RWPE1 (cell line): ENCODE measurements at places on chromosomes 2 and 18.

DNA sequence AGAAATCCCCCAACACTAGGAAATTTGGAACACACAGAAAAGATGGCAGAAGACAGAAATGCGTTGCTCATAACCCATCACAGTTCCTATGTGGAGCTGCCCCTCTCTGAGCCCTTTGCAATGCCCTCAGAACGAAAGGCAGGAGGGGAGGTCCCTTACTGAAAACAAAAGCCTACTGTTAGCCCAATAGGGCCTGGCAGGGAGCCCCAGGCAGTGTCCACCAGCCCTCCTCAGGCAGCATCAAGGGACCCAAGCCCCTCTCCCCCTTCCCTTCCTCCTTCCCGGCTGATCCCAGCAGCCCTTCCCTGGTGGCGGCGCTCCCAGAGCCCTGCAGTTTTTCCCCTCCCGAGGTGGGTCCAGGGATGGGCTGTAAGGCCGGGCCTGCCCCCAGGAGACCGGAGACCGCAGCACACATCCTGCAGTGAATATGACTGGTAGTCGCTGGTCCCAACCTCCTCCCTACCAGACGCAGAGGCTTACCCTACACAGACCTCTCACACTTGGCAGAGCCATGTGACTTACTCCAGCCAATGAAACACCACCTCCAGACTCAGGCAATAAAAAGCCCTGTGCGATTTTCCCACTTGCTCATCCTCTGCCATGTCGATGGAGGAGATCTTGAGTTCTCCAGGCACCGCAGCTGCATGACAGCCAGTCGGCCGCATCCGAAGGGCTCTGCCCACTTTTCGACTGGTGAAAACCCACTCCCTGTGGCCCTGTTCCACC is 19.4 kb upstream of the DUSP2 start:
- DNase-seq = no peak

DNA sequence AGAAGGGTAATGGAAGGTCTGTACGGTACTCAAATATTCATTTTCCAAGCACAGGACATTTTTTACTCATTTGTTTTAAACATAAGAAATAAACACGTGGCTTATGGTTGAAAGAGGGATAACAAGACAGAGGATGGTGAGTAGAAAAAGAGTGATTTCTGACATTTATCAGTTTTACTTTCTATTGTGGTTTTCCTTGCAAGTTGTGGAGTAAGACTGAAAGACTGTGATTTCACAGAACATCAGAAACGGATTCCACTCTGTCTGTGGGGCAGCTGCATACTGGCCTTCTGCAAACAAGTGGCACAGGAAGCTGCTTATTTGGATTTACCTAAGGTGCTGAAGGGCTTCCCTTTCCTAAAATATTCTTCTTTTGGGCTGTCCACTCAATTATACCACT is 122.2 kb upstream of the ITGB6 start:
- DNase-seq = no peak

DNA sequence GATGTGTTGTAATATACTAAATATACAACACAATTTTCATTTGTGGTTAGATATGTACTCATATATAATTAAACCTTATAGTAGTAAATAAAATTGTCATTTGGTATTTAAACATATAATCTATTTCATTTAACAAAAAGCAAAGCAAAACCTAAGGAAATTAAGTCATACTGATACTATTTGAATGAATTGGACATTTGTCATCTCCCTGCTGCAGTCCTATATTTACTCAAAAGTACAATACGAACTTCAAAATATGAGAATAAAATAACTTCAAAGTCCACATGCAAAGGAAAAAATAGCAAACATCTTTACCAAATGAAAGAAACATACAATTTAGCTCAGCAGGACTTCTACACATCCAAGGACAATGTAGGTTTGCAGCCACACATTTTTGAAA is 11.8 kb upstream of the HAT1 start:
- DNase-seq = no peak

- no peak for DNase-seq
Observed at GRCh38 chr18:23684515-23685197, 4.6 kb upstream of the LAMA3 start.

GRCh38 chr2:172826522-172826921 is 90.9 kb downstream of the RAPGEF4 start:
- DNase-seq = no peak

- DNase-seq = no peak
Observed at GRCh38 chr2:1659951-1660565, 84.3 kb downstream of the PXDN start.

DNA sequence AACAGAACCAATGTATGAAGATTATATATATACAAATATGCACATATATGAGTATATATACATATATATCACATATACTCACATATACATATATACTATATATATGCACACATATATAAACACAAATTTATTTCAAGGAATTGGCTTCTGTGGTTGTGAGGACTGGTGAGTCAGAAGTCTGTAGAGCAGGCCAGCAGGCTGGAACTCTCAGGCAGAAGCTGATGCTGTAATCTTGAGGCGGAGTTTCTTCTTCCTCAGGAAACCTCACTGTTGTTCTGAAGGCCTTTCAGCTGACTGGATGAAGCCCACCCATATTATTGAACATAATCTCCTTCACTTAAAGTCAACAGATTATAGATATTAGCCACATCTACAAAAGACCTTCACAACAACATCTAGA is 143.9 kb upstream of the CREB1 start:
- DNase-seq = no peak

- no peak for DNase-seq
Observed at GRCh38 chr2:48279344-48280090, 250.4 kb upstream of the STON1 start.
